ENCODE measurements at places on chromosomes 12 and 14.

GRCh38 chr14:65321370-65321875 is 91.1 kb upstream of the FUT8 start:
- DNase-seq = no peak

GRCh38 chr12:114735680-114736374 is 51.9 kb upstream of the TBX3 start:
- no peak for DNase-seq

- DNase-seq = no peak
These were observed 31.4 kb downstream of the CFAP251 start for GRCh38 chr12:121949648-121950397.

DNA sequence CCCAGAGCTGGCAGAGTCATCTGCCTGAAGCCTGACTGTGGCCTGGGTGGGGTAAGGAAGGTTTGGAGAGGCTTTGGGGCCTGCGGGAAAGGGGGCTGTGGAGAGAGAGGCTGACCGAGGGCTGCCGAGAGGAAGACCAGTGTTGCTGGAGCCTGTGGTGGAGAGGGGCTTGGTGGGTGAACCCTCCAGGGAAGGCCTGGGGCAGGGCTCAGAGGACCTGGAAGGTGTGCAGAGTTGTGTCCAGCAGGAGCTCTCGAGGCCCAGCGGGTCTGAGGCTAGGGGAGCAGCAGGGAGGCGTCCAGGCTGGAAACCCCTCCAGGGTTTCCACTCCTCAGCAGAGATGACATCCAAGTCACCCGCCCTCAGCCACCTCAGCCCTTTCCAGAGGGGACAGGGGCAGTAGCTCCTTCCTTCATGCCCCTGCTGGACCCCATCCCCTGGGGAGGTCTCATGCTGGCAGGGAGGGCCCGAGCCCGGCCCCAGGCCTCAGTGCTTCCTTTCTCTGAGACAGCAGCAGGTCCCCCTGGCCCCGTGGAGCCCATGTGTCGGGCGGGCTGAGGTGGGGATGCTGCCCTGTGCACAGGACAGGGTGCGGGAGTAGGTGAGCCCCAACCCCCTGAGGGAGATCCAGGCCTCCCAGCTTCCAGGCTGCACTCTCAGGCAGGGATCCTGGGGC is 8.4 kb downstream of the CEP170B start:
- DNase-seq = no peak

GRCh38 chr14:104687601-104688504 is 1.6 kb upstream of the INF2 start:
- DNase-seq = no peak

- DNase-seq = no peak
These were observed 8.3 kb downstream of the DIO2 start for GRCh38 chr14:80202888-80203562.

DNA sequence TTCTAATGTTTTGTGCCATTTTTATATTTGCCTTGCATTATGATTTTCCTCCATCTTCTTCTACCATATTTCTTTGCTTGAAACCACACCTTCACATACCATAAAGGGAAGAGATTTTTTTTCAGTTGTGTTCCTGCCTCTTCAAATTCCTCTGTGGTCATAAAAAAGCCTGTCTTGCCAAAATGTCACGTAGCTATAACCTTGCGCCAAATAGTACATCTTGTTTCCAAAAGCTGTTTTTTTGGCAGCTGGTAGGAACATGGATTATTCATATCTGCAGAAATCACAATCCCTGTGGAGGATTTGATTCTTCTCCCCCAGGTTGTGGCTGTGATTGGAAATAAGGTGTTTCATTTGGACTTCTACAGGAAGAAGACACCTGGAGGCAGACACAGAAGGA is 133.6 kb upstream of the SLC35F4 start:
- no peak for DNase-seq

GRCh38 chr14:89237921-89238529 is 179.0 kb downstream of the FOXN3 start:
- no peak for DNase-seq

- no peak for DNase-seq
These were observed 216.8 kb downstream of the TTC8 start for GRCh38 chr14:89041257-89041582.

- no peak for DNase-seq
These were observed 29.9 kb upstream of the MUCL1 start for GRCh38 chr12:54824402-54824801.

- no peak for DNase-seq
These were observed 50.3 kb downstream of the ADAMTS20 start for GRCh38 chr12:43501703-43502102.

DNA sequence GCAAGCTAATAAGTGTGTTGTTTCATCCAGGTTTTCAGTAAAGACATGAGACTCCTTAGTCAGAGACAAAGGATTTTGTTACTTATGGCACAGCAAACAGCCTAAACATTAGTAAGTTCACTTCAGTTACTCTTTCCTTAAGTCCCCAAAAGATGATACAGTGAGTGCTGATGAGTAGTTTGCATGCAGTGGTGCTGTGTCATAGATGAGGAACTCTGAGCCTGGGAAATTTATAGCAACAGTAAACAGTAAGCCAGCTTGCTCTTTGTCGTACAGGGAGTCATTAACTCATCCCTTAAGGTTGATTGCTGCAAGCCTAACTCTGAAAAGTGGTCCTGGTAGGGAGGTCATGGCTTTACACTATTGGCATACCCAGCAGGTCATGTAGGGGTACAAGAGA is 208.6 kb upstream of the OR4E1 start:
- DNase-seq = no peak

DNA sequence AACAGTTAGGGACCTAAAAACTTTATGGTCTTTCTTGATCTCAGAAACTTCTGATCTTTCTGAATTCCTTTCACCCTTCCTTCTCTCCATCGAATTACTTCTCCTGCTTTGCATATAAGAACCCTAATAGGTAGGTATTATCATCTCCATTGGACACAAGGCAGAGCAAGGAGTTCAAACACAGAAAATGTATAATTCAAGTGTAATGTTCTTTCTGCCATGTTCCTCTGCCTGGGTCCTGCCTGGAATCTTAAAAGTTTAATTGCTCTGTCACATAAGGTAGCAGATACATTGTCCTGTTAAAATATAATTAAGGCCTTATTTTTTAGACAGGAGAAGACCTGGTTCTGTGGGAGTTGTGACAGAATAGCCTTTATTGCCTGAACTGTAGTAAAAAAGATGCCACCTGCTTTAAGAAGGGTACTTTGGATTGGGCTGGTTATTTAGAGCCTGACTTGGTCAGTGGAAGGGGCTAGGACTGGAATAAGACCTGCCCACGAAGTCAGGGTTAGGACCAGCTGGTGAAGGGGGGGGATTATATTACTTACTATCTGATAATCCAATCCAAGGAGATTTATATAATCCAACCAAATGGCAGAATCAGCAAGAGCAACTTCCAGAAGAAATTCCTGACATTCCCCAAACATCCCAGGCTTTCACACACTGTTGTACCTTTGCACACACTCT is 10.4 kb downstream of the G2E3 start:
- DNase-seq = no peak

DNA sequence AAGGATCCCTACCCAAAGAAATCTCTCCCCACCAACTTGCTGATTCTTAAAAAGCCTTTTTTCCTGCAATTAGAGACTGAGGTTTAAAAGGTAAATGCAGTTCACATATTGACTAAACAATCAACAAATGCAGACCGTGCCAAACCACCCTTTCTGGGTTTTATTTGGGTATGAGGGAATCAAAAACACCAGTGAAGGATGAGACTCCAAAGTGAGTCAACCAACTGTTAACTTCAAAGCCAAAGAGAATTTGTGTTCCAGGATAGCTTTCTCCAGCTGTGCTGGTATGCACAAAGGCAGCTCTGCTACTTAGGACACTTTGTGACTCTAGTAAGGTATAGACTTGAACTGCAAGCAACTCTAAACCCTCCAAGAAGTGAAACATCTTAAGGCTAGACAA is 39.4 kb downstream of the RPS29 start:
- no peak for DNase-seq

GRCh38 chr12:10497602-10498001 is 8.1 kb upstream of the EIF2S3B start:
- no peak for DNase-seq

- DNase-seq = no peak
These were observed 6.5 kb upstream of the WASHC4 start for GRCh38 chr12:105100998-105101397.

DNA sequence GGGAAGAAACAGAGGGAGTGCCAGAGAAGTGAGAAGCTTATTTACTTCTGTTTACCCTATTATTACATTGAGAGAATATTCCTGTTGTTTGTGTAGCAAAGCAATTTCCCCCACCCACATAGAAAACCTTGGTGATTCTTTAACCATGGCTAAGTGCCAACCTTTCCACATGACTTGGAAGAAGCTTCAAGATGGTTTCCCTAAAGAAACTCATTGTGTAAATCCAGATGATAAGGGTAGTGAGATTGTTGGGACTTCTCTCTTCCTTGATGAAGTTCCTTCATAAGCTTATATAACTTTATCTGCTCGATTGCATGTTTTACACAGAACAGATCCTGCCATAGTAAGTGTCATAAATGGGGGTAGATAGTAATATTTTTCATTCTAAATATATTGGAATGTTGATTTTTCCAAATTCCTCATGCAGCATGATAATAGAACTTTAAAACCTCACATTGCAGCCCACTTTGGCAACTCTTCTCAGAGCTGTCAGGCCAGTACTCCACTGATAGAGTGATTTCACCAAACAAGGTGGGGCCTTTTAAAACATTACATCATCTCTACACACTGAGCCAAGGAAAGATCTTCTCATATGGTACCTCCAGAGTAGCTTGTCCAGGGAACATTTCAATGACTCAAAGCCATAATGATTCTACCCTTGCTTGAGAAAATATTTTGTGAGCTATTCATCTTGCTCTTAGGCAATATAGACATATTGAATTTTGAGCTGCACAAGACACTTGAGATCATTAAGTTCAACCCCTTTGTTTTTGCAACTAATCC is 47.8 kb upstream of the KIF21A start:
- no peak for DNase-seq

GRCh38 chr14:50319293-50319692 is 7.2 kb downstream of the DMAC2L start:
- DNase-seq = no peak

GRCh38 chr14:92409043-92409442 is 86.1 kb downstream of the SLC24A4 start:
- no peak for DNase-seq
